ENCODE measurements at places on chromosomes 5 and 9. TPM values are rescaled to one million over a fixed set of nuclear protein-coding genes. Genes with fewer than 3 reads are reported as not detected.

The CARD9 gene
- 0.08 TPM for polyA plus RNA-seq

DNA sequence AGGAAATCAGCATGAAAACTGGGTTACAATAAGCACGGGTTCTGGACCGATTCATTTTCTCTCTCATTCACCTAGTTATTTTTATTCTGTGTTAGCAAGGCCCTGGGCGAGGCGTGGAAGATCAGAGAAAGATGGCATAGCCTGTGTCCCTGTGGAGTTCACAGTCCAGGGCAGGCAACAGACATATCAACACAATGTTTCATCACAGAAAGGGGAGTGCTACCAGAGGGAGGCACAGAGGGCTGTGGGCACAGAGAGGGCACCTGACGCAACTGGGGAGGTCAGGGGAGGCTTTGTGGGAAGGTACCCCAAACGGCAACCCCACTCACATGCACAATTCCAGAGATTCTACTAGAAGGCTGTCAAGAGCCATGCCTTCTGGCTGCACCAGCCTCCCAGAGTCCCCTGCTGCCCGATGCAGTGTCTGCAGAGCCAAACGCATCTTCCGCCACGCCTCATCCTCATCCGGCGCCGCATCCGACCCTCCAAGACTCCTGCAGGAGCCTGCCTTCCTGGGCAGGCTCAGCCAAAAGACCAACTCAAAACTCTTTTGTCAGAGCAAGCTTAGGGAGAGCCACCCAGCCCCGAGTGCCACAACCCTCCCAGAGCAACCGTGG lies 1.4 kb downstream of the FAM193B start:
- peaks cover 37% of the 10 kb centered on the region for H3K4me1 ChIP-seq
- peak overlapping the region; percentile 25 for H3K27ac ChIP-seq
- no peak for DNase-seq
- H3K36me3 ChIP-seq = peaks cover 26% of the 10 kb centered on the region
- no peaks in the 10 kb centered on the region for H3K27me3 ChIP-seq

DNA sequence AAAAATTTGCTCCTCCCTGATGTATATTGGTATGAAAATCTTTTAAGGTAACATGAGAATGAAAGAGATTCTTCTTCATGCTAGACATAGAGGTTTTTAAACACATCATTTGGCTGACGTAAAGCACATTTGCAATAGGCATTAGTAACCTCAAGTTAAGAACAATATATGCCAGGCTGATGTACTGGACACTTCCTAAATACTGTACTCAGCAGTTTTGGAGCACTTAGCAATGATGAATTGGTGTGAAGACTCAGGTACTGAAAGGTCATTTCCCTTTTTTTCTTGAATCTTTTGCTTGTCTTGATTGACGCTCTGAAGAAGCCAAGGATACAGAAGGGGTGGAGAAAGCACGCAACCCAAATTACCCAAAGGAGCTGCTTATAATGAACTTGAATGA lies 322.5 kb downstream of the PDE4D start:
- no peak overlapping the region for H3K27ac ChIP-seq
- DNase-seq = no peak
- H3K4me1 ChIP-seq = peaks cover 12% of the 10 kb centered on the region
- H3K27me3 ChIP-seq = no peaks in the 10 kb centered on the region
- no peak overlapping the region for H3K4me3 ChIP-seq

The LRSAM1 gene
- polyA plus RNA-seq = 4.3 TPM

- H3K4me3 ChIP-seq = no peak overlapping the region
- H3K27ac ChIP-seq = no peak overlapping the region
- H3K36me3 ChIP-seq = no peaks in the 10 kb centered on the region
- H3K27me3 ChIP-seq = peaks cover 24% of the 10 kb centered on the region
Measured at GRCh38 chr9:36960575-36960955, 73.5 kb downstream of the PAX5 start.

GRCh38 chr9:113508111-113508749 lies 44.7 kb downstream of the RGS3 start:
- no peaks in the 10 kb centered on the region for H3K36me3 ChIP-seq
- no peak overlapping the region for H3K4me3 ChIP-seq
- peaks cover 44% of the 10 kb centered on the region for H3K4me1 ChIP-seq
- H3K27me3 ChIP-seq = no peaks in the 10 kb centered on the region

GRCh38 chr5:16666883-16667398 lies 50.1 kb upstream of the RETREG1 start:
- no peaks in the 10 kb centered on the region for H3K27me3 ChIP-seq
- H3K4me3 ChIP-seq = no peak overlapping the region
- no peak overlapping the region for H3K27ac ChIP-seq
- peak; percentile 10 for DNase-seq
- no peaks in the 10 kb centered on the region for H3K36me3 ChIP-seq
- H3K4me1 ChIP-seq = peaks cover 10% of the 10 kb centered on the region

GRCh38 chr5:14351845-14352712 lies 208.9 kb downstream of the TRIO start:
- peak; percentile 55 for DNase-seq
- H3K36me3 ChIP-seq = no peaks in the 10 kb centered on the region
- peaks cover 5% of the 10 kb centered on the region for H3K27me3 ChIP-seq
- H3K4me1 ChIP-seq = no peaks in the 10 kb centered on the region
- H3K27ac ChIP-seq = no peak overlapping the region
- no peak overlapping the region for H3K4me3 ChIP-seq

- H3K4me3 ChIP-seq = no peak overlapping the region
- no peaks in the 10 kb centered on the region for H3K27me3 ChIP-seq
- no peak for DNase-seq
Measured at GRCh38 chr5:52759331-52759730, 28.4 kb upstream of the ITGA1 start.

The SLC26A2 gene
- 2.6 TPM for polyA plus RNA-seq

DNA sequence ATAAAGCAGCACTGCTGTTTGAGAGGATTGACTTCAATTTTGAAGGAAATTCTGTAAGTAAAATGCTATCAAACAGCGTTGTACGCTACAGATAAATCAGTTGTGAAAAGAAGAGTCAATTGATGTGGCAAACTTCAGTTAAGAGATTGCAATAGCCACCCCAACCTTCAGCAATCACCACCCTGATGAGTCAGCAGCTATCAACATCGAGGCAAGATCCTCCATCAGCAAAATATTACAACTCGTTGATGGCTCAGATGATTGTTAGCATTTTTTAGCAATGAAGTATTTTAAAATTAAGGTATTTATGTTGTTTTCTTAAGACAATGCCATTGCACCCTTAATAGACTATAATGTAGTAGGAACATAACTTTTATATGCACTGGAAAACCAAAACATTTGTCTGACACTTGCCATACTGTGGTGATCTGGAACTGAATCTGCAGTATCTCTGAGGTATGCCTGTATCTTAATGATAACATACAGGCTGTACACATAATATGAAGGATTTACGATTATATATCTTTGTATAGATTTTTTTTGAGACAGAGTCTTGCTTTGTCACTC lies 47.5 kb downstream of the VPS13A start:
- no peak overlapping the region for H3K4me3 ChIP-seq
- no peak overlapping the region for H3K27ac ChIP-seq
- no peaks in the 10 kb centered on the region for H3K27me3 ChIP-seq

The IFNA2 gene
- not detected for polyA plus RNA-seq

GRCh38 chr5:128965638-128966302 lies 482 bp downstream of the SLC27A6 start:
- H3K4me3 ChIP-seq = no peak overlapping the region
- peaks cover 11% of the 10 kb centered on the region for H3K27me3 ChIP-seq
- no peak for DNase-seq
- H3K27ac ChIP-seq = no peak overlapping the region

The IRX2 gene
- not detected for polyA plus RNA-seq

DNA sequence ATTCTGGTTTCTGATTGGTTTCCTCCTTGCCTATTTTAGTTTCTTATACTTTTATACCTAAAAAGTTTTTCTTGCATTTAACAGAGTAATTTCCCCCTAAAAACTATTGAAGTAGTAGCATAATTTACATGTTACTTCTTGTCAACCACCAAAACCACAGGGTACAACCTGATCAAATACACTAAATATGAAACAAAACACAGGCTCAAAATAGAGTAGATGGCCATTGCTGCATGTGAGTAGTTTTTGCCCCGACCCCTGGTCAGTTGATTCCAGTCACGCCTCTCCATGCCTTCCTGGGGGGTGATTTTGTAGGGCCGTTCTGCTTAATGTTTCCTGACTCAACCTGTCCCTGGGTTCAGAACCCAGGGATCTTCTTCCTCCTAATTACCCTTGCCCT lies 101.8 kb downstream of the TLE4 start:
- peaks cover 33% of the 10 kb centered on the region for H3K4me1 ChIP-seq
- H3K27me3 ChIP-seq = no peaks in the 10 kb centered on the region
- H3K27ac ChIP-seq = peak overlapping the region; percentile 58
- H3K36me3 ChIP-seq = peaks cover 7% of the 10 kb centered on the region

DNA sequence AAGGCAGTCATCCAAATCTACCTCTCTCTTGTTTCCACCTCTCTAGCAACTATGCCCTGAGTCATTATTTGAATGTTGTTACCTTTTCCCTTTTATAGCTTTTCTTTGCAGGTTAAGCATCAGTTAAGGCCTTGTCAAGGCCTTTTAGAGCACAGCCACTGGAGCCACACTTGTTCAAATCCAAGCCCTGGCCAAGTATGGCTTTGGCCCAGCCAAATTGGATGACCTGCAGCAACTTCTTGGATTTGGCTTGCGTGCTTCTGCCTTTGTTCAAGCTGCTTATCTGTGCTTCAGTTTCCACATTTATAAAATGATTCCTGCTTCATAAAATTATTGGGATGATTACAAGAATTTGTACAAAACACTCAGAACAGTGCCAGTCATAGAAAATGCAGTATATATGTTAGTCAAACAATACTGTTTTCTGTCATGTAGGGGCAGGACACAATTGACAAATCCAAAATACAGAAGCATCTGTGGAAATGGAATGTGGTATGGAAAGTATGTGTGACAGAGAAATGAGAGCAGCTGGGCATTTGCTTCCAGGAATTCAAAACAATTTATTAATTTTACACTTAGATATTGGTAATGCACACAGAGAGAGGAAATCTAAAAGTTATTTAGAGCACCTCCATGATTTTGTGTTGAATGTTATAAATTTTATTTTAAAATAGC lies 17.9 kb upstream of the RLN1 start:
- H3K27ac ChIP-seq = no peak overlapping the region
- DNase-seq = no peak
- peaks cover 23% of the 10 kb centered on the region for H3K36me3 ChIP-seq
- H3K4me1 ChIP-seq = peaks cover 18% of the 10 kb centered on the region
- H3K27me3 ChIP-seq = no peaks in the 10 kb centered on the region

GRCh38 chr9:23849379-23850035 lies 23.5 kb upstream of the ELAVL2 start:
- no peak overlapping the region for H3K27ac ChIP-seq
- no peak overlapping the region for H3K4me3 ChIP-seq
- peaks cover 19% of the 10 kb centered on the region for H3K27me3 ChIP-seq
- no peaks in the 10 kb centered on the region for H3K4me1 ChIP-seq
- no peaks in the 10 kb centered on the region for H3K36me3 ChIP-seq
- no peak for DNase-seq

The TXNDC8 gene
- not detected for polyA plus RNA-seq

The IFNE gene
- not detected for polyA plus RNA-seq

The ADAMTS6 gene
- polyA plus RNA-seq = 0.25 TPM

The LCN1 gene
- not detected for polyA plus RNA-seq

DNA sequence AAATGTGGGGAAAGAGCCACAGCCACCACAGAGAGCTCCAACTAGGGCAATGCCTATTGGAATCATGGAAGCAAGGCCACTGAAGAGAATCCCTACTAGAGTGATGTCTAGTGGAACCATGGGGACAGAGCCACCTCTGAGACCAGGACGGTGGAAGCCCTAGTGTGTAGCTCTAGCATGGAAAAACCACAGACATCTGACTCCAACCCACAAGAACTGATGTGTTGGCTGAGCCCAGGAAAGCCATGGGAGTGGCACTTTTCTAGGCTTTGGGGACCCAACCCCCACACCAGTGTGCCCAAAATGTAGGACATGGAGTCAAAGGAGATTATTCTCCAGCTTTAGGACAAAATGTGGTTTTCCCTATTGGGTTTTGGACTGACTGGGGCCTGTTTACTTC lies 721.9 kb downstream of the BRINP1 start:
- DNase-seq = no peak
- H3K4me3 ChIP-seq = no peak overlapping the region
- H3K27ac ChIP-seq = no peak overlapping the region
- no peaks in the 10 kb centered on the region for H3K36me3 ChIP-seq
- no peaks in the 10 kb centered on the region for H3K27me3 ChIP-seq

The FAT2 gene
- not detected for polyA plus RNA-seq

The BTF3 gene
- polyA plus RNA-seq = 878 TPM

DNA sequence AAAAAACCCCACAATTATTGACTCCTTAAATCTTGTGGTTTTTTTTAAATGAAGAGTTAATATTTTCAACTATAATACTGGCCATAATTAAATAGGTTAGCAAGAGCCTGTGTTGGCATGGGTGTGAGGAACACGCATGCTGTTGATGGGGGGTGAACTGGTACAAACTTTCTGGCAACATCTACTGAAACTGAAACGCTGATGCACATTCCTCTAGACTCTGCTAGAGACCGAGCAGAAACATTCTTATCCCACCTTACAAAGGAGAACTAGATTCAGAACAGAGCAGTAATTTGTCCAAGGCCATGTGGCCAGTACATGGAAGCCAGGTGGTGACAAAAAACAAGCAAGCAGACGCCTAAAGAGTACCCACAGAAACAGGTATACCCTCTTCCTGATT lies 2.4 kb downstream of the BICD2 start:
- no peak for DNase-seq
- no peaks in the 10 kb centered on the region for H3K27me3 ChIP-seq
- H3K4me3 ChIP-seq = peak overlapping the region; percentile 90
- H3K36me3 ChIP-seq = no peaks in the 10 kb centered on the region
- H3K4me1 ChIP-seq = peaks cover 55% of the 10 kb centered on the region

The IRGM gene
- polyA plus RNA-seq = 1.9 TPM

GRCh38 chr5:172175263-172175719 lies 12.7 kb downstream of the STK10 start:
- H3K27ac ChIP-seq = peak overlapping the region; percentile 98
- peaks cover 54% of the 10 kb centered on the region for H3K4me1 ChIP-seq
- H3K36me3 ChIP-seq = peaks cover 25% of the 10 kb centered on the region
- H3K4me3 ChIP-seq = peak overlapping the region; percentile 96

- H3K27ac ChIP-seq = no peak overlapping the region
- no peaks in the 10 kb centered on the region for H3K36me3 ChIP-seq
- H3K27me3 ChIP-seq = peaks cover 2% of the 10 kb centered on the region
- H3K4me3 ChIP-seq = no peak overlapping the region
- no peaks in the 10 kb centered on the region for H3K4me1 ChIP-seq
Measured at GRCh38 chr9:16637911-16638310, 232.6 kb downstream of the BNC2 start.

GRCh38 chr9:91905991-91906469 lies 44.0 kb downstream of the ROR2 start:
- no peak overlapping the region for H3K4me3 ChIP-seq
- H3K27ac ChIP-seq = peak overlapping the region; percentile 23
- H3K27me3 ChIP-seq = no peaks in the 10 kb centered on the region
- peaks cover 5% of the 10 kb centered on the region for H3K4me1 ChIP-seq

Measured in naive thymus-derived CD8-positive, alpha-beta T cell (primary cell).